ENCODE measurements at places on chromosomes 5 and 9.

DNA sequence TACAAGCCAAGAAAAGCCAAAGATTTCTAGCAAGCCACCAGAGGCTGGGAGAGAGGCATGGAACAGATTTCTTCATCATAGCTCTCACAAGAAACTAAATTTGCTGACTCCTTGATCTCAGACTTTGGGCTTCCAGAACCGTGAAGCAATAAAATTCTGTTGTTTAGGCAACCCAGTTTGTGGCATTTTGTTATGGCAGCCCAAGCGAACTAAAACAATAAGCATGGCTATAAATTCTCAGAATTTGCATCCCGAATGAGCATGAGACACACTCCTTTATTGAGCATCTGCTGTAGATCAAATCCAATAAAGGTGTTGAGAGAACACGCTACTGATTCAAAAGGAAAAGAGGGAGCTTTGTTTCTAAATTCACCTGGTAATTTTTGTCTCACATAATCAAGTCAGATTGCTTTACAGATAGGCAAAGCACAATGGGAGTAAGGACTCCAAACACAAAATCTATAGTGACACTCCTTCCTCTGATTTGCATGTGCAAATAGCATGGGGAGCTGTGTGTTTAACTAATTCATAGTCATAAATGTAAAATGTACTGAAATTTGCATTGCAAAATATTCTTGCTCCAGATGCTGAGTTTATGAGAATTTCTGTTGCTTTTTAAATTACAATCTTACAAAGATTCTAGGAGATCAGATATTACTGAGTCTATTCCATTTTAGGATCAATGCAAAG is 308.7 kb downstream of the MED10 start:
- DNase-seq: no peak

DNA sequence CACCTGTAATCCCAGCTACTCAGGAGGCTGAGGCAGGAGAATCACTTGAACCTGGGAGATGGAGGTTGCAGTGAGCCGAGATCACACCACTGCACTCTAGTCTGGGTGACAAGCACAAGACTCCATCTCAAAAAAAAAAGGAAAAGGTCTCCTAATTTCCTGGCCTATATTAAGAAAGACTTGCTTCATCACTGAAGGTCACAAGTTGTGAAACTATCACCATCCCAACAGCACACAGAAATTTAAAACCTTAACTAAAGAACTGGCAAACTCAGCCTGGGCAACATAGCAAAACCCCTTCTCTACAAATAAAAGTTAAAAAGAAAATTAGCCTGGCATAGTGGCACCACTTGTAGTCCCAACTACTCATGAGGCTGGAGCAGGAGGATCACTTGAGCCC is 17.2 kb downstream of the FRMD3 start:
- DNase-seq: no peak

GRCh38 chr5:122727112-122727541 is 47.8 kb upstream of the SNX2 start:
- peak; percentile 67 for DNase-seq

- DNase-seq: peak; percentile 62
Observed at GRCh38 chr5:1312993-1313833, 18.3 kb upstream of the TERT start.

DNA sequence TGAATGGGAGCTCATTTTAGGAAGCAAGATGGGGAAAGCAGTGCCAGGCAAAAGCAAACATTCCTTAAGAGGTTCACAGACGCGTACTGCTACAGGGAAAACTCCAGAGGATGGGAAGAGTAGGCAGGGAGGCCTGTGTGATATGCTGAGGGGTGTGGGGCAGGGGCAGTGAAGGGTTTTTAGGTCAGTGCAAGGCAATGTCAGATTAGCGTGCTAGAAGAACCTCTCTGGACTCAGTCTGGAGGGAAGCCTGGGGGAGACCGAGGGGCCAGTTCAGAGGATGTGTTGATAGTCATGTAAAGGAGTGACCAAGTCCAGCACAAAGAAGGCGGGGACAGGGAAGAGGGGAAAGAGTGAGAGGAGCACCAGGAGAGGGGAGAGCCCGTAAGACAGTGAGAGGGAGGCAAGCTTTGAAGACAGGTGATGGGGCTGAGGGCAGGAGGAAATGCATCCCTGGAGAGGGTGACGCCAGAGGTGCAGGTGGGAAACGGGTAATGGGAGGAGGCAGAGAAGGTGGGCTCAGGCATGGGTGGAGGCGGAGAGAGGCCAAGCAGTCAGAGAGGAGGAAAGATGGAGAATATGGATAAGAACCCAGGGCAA is 134.5 kb downstream of the MTX3 start:
- DNase-seq: no peak

- peak; percentile 89 for DNase-seq
Observed at GRCh38 chr9:89814340-89815040, 209.7 kb downstream of the GADD45G start.

DNA sequence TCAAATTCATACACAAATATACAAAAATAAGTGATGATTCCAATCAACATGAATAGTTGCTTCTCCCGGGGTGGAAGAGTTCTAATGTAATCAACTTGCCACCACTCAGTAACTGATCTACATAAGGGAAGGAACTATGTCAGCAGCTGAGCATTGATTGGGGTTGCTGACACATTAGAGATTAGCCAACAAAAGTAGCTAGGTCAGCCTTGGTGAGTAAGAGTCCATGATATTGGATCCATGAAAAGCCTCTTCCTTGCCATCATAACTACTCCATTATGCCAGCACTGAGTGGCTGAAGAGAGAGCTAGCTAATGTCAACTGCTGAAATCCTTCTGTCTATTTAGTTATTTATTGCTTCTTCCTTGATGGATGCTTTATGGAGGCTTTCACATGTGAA is 309.8 kb downstream of the NFIB start:
- DNase-seq: no peak

GRCh38 chr9:127424676-127424999 is 456 bp downstream of the ZNF79 start:
- DNase-seq: peak; percentile 73

DNA sequence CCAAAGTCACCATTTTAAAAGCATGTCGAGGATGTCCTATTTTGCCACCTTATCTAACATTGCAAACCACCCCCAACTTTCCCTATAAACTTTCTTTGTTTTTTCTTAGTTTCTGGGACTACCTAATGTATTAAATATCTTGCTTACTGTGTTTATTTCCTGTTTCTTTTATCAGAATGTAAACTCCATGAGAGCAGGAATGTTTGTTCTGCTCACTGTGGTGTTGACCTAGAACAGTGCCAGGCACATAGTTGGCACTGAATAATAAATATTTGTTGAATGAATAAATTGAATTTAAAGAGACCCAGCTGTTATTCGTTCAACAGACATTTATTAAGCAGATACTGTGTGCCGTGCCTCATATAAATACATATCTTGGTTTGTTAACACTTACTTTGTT is 35.2 kb downstream of the MACIR start:
- no peak for DNase-seq

DNA sequence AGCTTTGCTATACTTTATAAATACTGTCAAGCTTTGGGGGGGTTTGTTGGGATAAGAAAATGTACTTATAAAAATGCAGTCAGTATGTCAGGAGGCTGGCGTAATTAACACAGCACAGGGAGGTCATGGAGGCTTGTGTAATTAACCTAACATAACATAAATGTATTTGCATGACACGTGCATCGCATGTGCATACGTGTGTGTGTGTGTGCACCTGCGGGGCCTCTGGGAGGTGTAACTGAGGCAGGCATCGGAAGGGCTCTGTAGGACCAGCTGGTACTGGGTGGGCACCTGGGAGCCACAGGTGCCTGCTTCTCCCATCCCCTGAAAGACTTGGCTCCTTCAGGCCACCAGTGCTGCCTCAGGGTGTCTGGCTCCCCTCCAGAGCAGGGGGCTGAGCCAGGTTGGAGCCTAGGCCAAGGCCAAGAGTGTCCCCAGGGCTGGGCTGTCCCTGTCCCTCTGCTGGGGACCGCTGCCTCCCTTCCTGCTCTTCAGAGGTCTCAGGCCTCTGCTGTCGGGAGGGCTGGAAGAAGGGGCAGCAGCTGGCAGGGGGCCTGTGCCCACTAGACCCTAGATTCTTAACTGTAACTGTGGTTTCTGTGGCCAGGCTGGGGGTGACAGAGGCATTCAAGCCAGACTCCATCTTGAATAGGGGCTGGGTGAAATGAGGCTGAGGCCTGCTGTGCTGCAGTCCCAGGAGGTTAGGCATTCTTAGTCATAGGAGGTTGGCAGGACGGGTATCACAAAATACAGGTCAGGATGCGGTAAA is 9.0 kb downstream of the FCN2 start:
- DNase-seq: no peak

GRCh38 chr5:355379-355935 is 33.9 kb downstream of the AHRR start:
- DNase-seq: no peak

- DNase-seq: no peak
Observed at GRCh38 chr9:129586245-129586644, 34.7 kb downstream of the C9orf50 start.

DNA sequence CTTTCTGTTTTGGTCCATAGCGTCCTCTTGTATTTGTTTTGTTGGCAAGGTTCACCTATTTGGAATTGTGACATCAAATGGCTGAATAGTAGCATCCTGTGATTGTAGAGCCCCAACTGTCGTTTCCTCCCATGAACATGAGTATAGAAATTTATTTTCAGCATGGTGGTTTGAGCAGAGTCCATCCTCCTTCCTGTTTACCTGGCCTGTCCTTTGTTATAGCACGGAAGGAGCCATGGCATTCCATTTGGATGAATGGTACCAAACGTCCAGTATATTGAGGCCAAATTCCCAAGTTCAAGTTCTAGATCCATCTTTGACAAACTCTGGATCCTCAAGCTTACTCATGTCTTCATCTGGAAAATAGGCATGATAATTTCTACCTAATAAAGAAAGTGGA is 16.8 kb downstream of the RASGRF2 start:
- no peak for DNase-seq

DNA sequence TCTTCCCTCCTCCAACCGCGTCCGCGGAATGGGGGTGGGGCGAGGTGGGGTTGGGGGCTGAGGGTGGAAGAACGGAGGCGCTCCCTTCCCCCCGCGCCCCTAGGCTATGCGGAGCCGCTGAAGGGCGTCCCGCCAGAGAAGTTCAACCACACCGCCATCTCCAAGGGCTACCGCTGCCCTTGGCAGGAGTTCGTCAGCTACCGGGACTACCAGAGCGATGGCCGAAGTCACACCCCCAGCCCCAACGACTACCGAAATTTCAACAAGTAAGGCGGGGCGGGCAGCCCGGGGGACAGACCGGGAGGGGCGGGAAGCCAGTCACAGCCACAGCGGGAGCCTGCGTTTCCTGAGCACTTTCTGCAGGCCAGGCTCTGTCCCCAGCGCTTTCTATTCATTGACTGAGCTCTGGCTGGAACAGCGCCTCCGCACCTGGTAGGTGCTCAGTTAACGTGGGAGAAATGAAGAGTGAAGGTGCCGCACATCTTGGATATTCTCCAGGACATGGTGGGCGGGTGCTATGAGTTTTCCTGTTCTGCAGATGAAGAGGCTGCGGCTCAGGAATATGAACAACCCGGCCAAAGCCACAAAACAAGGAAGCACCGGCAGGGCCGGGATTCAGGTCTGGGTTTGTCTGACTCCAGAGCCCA is 11.3 kb downstream of the MYOZ3 start:
- peak; percentile 70 for DNase-seq

Measured in DMS53 (cell line).